Epithelial cell of prostate (primary cell): ENCODE measurements at places on chromosomes 7 and 10.

DNA sequence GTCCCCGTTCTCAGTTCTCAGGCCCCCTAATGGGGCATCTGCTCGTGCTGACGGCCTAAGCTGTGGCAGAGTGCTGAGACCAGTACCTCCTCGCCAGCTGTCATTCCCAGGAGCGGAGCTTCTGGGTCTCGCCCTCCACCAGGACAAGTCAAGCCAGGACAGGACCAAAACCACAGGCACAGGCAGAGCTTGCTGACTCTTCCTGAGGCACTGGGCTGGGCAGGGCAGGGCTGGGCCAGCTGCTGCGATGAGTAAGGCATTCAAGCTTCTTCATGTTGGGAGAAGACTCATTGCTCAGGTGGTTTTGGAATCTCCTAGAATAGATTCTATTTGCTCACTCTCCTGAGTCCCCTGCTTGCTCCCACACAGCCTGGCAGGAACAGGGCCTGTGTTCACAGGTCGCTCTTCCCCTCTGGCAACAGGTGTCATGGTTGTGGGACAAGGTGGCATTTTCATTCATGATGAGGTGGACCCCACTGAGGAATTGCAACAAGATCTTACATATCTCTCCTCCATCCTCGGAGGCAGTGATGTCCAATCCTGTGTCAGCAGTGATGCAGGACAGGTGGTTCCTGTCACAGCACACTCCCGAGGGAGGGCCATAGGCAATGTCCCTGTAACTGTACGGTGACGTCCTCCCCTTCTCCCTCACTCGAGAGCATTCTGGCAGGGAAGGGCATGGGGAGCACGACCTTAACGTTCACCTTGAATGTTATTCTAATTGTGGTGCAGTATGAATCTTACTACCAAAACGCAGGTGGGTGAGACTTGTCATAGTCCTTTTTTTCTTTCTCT, 17.0 kb upstream of the SH3PXD2A start:
- DNase-seq, result peak; percentile 99

GRCh38 chr7:124263232-124263827, 230.5 kb upstream of the TMEM229A start:
- DNase-seq, result no peak

DNA sequence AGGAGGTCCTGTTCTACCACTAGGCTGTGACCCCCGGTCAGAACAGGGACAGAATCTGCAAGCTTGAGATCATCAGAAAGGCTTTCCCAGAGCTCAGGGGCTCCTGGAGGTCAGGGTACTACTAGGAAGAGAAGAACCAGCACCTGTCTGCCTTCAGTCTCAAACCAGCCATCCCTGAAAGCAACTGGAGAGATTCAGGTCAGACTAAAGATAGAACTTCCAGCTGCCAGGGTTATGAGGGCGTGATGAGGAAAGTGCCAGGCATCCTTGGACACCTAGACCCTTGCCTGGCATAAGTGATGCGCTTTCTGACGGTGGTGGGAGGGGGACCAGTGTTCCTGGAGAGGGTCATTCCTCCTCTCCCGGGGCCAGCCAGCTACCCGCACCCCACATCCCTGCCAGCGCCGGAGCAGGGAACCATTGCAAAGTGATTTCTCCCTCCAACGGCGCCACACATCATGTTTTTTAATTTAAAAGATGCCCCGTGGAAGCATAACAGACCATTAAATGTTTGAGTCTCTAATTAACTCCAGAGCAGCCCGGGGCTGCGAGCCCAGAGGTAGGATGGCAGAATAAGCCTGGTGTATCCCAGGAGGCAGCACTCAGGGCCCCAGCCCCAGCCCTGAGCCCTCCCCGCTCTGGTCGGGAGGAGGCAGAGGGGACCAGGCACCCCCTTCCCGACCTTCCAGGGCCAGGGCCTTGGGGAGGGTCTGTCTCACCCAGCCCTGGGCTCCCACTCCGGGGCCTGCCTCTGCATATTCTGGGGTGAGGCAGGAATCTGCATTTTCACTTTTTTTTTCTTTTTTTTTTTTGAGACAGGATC, 64.0 kb downstream of the ELFN1 start:
- no peak for DNase-seq

GRCh38 chr10:78292982-78293865, 259.6 kb downstream of the RPS24 start:
- DNase-seq, result no peak

GRCh38 chr7:1193593-1194424, 33.8 kb upstream of the ZFAND2A start:
- DNase-seq, result no peak

GRCh38 chr7:94367949-94368348, 26.7 kb upstream of the COL1A2 start:
- no peak for DNase-seq

DNA sequence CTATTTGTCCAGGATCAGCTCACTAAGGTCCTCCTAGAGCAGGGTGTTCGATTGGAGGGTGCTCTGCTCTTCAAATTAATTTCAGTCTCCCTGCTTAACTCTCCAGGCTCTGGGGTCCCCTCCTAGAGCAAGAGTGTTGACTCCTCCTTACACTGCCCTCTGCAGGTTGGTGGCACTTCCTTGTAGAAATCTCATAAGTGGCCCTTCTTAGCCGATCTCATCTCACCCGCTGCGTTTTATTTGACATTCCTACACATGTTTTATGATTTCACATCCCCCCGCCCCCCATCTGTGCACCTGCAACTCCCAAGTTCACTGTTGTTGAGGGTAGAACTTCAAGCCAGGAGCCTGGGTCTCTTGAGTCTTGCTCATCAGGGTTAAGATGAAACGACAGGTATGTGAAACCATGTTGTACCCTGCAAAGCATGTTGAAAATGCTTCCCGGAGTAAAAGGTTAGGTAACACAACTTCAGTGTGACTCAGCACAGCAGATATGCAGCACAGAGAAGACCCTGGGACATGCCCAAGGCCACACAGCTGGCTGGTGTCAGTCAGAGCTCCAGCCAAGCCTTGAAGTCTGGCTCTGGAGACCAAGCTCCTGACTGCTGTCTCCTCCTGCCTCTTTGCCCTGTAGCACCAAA, 171.2 kb downstream of the PRKAG2 start:
- DNase-seq, result peak; percentile 37

DNA sequence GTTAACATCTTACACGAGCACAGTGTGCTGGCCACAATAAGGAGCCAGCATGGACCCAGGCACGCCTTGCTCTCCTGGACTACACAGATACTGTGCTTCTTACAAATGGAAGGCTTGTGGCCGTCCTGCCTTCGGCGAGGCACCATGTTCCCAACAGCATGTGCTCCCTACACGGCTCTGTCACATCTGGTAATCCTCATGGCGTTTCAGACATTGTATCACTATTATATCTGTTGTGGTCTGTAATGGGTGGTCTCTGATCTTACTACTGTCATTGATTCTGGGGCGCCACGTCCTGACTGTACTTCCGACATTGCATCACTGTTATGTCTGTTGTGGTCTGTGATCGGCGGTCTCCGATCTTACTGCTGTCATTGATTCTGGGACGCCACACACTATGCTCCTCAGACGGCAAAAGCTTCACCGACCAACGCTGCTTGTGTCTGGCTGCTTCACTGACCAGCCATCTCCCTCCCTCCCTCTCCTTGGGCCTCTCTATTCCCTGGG, 195.4 kb downstream of the MAD1L1 start:
- no peak for DNase-seq

DNA sequence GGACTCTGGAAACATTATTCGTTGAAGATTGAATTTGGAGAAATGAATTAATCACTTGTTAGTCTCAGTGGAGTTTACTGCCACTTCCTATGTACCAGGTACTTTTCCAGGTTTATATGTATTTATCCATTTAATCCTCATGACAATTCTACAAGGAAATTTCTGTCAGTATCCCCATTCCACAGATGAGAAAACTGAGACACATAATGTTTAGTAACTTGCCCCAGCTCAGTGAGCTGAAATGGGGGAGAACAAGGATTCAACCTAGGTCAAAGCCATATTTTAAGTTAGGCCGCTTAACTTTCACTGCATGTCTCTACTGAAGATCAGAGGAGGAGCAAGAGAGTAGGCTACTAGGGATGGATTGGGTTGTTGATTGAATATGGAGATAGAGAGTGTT, 4.6 kb upstream of the SCIN start:
- no peak for DNase-seq

DNA sequence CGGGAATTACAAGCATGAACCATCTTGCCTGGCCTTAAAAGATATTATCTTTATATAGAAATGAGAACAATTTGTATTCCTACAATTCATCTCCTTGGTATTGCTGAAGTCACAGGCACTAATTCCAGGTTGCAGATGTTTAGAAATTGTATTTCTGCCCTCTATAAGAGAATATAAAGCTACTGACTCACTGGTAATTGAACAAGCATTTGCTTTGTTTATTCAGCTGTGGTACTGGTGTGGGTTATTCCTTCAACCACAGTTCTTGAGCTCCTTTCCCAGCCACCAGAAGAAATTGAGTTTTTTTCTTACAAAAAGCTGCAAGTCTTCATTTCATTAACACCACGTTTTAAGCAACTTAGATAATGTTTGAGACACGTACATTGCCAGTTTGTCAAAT, 29.0 kb upstream of the MPP7 start:
- DNase-seq, result peak; percentile 79

- peak; percentile 87 for DNase-seq
Measured at GRCh38 chr7:1532456-1533254, 2.2 kb downstream of the MAFK start.

DNA sequence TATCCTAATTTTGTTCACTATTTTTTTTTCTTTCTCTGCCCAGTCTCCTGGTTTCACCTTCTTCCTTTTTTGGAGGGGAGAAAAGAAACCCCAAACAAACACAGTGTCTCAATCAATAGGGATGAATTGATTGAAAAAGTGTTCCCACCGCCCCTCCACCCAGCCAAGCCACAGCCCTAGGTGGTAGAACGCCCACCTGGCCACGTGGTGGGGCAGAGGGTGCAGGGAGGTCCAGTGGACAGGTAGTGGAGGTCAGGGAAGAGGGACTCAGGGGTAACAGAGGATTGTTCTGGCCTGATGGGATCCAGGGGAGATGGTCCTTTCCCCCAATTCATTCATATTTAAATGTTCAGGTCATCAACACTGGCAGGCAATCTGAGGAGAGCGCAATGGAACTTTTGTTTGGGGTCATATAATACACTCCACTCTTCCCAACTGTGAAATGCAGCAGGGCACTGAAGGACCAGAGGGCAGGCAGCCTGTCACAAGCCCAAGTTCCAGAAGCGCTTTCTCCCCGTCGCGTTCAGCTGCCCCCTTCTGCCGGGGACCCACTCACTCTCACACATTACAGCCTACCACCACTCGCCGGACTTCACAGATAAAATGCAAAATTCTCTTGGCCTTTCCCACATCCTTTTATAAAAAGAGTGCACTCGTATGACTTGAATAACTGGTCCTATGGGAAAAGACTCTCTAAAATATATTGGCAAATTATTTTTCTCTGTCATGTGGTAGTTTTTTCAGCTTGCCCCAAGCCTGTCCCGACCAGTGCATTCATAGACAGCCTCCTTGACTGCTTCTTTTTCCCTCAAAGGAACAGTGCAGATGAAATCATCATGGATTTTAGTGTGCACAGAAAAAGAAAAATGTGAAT, 1.6 kb downstream of the INHBA start:
- no peak for DNase-seq

- DNase-seq, result no peak
Measured at GRCh38 chr7:100358027-100358856, at the start of gene PILRB. Gene PILRB, plus strand, starts transcription at chr7:100358117. Its CDS starts 186 bp downstream, at chr7:100358303.

- DNase-seq, result no peak
Measured at GRCh38 chr7:52168085-52168484, 851.5 kb upstream of the COBL start.

DNA sequence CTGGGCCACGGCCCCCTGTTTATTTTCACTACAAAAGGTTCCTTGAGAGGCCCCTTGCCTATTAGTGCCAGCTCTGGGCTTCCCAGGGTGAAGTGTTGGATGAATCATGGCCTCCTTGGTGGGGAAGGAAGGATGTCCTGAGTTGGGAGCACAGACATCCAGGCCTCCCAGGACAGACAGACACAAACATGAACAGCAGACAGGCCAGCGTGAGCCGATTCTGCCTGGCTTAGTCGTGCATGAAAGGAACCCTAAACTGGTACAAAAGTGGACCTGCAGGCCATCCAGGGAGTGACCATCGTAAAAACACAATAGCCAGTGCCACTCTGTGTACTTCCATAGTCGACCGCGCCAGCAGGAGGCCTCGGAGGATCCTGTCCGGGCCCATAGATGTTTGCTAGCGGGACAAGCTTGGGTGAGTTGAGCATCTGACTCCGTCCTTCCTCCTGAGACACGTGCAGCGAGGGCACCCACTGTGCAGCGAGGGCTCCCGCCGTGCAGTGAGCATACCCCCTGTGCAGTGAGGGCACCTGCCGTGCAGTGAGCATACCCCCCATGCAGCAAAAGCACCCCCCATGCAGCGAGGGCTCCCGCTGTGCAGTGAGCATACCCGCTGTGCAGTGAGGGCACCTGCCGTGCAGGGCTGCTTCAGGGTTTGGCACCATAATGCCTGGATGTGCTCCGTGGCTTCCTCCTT, 51.3 kb upstream of the PRKAR1B start:
- no peak for DNase-seq

GRCh38 chr7:139362302-139362701, 2.6 kb downstream of the LUC7L2 start:
- DNase-seq, result no peak

GRCh38 chr7:46939558-46939957, 642.4 kb downstream of the TNS3 start:
- no peak for DNase-seq

DNA sequence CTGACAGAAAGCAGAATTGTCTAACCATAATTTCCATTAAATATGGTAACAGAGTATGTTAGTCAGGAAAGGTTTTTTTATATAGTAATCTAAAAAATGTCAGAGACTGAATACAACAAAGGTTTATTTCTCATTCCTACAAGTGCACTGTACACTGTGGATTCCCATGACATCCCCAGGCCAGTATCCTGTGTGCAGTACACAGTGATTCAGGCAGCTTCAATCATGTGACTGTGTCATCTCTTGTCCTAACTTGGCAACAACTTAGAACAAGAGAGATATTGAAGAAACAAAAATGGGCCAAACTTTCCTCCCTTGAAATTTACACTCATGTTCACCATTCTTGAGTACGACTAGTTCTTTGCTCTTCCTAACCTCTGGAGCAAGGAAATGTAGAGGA, 189.8 kb upstream of the SEMA3A start:
- no peak for DNase-seq

- DNase-seq, result no peak
Measured at GRCh38 chr7:2465928-2466327, 10.3 kb downstream of the GRIFIN start.

GRCh38 chr7:134350709-134351108, 34.0 kb upstream of the SLC35B4 start:
- DNase-seq, result no peak

- DNase-seq, result no peak
Measured at GRCh38 chr7:101223528-101223927, 5.6 kb downstream of the ZNHIT1 start.
